ENCODE measurements at places on chromosomes 3 and 15.

DNA sequence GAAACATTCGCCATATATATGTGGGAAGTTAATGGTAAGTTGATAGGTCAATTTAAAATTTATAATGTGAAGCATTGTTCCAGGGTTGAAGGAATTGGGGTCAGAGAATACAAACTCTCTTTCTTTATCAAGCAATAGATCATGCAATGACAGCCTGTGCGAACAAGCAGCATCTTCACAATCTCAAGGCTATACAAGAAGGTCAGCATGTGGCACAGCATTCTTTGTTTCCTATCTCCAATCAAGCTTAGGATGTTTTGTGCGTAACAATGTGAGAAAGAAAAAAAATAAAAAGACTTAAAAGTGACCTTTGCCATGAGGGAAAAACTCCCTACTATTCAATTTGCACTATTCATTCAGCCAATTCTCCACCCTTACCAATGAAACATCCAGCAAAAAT, 288.1 kb upstream of the NECTIN3 start:
- no peak for DNase-seq

DNA sequence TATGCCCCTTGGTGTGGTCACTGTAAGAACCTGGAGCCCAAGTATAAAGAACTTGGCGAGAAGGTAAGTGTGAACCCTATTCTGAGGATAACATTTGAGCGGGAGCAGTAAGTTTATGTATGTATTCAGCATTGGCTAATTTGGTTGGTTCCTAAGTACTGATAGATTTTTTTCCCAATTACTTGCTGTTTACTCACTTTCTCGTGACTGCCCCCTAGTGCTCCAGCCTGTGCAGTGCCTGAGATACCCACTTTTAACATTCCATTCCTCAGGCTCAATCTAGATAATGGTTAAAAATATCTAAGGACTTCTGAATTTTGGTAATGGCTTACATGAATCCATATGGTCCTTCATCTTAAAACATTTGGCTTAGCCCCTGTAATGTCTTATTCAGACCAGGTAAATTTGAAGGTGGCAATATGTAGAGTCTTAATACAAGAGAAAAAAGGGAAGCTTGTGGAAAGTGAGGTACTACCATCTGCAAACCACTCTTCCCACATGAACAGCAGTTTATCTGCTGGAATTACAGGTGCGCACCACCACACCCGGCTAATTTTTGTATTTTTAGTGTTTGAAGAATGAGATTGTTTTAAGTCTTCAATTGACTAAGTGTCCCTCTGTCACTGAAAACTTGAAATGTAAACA, 7.1 kb downstream of the ELL3 start:
- DNase-seq = no peak

DNA sequence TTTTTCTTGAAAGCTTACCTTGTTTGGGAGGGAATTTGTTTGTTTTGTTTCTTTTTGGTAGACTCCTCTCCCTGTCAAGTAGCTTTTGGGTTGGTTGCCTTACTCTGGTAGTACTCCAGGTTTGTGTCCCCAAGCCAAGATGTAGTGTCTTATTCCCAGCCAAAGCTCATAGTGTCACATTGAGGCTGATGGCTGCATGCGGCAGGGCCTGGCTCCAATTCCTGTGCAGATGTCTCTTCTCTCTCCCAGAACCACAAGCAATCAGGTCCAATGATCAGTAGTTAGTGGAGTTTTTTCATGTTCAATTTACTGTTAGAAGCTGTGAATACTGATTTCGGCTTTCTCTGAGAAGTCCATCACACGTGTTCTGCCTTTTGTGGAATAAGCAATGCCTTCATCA, 221.1 kb upstream of the THBS1 start:
- DNase-seq = no peak

DNA sequence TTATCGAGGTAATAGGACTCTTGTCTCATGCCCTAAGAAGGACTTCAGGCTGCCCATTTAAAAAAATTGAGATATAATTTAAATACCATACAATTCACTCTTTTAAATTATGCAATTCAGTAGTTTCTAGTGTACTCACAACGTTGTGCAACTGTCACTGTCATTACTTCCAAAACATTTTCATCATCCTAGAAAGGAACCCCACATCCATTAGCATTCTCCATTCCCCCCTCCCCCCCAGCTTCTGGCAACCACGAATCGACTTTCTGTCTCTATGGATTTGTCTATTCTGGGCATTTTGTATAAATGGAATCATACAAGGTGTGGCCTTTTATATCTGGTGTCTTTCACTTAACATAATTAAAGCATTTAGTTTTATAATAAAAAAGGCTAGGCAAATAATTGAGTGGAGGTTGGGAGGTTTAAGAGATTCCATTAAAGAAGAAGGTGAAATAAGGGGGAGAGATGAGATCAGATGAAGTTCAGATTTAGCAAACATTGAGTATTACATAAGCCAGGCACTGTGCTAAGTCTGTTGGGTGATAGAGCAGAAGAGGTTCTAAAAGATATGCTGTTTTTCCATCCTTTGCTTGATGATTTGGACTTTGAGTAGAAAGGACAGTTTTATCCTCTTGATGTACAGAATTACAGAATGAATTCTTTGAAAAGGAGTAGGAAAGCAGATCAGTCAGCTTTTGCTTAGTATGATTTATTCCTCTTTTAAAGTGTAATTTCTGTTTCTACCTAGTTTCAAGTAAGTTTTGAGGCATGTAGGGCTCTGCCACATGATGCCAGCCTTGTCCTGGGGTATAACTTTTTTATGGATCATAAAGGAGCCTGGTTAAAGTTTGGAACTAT, 36.3 kb downstream of the UBE2E2 start:
- DNase-seq = no peak

DNA sequence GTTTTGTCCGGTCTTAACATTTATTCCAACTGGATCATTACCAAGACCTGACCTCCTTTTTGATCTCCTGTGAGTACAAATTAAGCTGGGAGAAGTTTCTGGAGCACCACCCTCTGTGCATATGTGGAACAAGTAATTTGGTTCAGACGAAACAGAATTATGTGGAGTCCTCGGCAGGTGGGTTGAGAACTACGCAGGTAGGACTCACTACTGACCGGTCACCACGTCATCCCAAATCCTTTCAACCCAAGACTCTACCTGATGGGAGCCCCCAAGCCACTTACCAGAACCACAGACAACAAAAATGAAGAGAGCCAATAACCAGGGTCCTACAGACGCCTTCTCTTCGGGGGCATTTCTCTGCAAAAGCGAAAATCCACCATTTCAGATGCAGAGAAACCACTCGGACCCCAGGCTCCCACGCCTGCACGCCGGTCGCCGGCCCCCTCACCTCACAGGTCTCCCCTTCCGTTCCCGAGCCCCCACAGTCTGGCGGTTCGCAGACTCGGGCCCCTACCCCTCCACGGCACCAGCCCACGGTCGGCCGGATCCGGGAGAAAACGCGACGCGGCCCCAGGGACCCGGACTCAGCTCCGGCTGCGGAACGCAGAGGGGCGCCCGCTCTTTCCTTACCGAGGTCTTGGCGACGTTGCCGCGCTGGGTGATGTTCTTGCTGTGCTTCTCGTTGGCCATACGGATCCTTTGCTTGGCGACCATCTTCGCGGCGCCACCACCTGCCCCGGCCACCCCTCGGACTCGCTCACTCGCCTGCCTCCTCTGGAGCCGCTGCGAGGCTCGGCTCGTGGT, 674 bp downstream of the SERP1 start:
- peak; percentile 27 for DNase-seq

- DNase-seq = no peak
These were observed 110.6 kb upstream of the TSPAN3 start for GRCh38 chr15:77181305-77182074.

- no peak for DNase-seq
These were observed 63.7 kb downstream of the DCLK3 start for GRCh38 chr3:36700537-36701248.

DNA sequence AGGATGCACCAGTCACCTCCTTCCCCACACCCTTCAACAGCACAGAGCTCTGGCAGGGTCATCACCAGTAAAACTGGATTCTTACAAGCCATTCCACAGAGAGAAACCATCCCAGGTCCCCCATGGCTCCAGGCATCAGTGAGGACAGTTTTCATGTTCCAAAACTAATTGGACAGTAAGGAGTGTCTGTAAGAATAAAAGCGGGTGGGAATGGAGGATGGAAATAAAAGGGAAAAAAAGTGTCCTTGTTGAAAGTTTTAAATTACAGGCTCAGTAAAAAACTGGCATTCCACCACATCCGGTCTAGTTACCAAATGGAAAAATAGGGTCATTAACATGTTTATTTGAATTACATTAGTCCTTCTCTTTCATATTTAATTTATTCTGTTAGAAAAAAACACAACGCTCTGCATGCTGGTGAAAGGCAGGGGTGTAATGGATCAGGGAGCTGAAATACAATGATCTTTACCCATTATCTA, 117.4 kb downstream of the TIGIT start:
- no peak for DNase-seq

- no peak for DNase-seq
These were observed 30.1 kb upstream of the ZNF502 start for GRCh38 chr3:44682182-44682896.

- peak; percentile 46 for DNase-seq
These were observed 10.0 kb upstream of the MBNL1 start for GRCh38 chr3:152258448-152259393.

- DNase-seq = no peak
These were observed 4.1 kb upstream of the MB21D2 start for GRCh38 chr3:192921793-192922192.

DNA sequence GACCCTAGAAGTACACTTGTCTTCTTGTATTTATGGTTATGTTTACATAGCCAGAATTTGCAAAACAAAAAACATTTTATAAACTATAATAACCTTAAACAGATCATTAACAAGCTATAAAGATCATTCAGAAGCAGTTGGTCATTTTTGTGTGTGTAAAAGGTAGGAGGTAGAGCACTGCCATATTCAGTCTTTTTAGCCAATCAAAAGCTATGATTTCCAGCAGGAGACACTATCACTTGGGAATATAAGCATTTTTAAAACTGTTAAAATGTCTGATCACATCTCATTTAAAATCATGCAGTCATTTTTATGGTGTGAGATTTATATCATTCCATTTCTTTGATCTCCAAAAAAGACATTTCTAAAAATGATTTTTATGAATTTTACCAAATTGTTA, 42.6 kb upstream of the ATP2C1 start:
- no peak for DNase-seq

GRCh38 chr3:120161902-120162301, 67.7 kb upstream of the GSK3B start:
- DNase-seq = no peak

DNA sequence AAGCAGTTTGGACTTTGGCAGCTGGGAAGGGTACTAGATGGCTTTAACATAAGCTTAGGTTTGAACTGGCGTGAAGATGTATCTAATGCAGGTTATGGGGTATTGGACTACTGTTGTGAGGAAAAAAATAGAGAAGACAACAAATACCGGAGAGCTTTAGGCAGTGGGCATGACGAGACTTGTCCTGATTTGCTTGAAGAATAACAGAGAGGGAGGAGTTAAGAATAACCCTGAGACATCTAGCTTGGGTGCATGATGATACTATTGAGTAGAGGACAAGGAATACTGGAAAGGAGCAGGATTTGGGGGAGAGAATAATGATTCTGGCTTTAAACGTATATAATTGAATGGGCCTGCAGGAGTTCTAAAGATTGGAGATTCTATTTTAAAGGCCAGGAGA, 249.5 kb upstream of the AZI2 start:
- no peak for DNase-seq

GRCh38 chr3:67437090-67437489, 217.3 kb downstream of the SUCLG2 start:
- DNase-seq = no peak

DNA sequence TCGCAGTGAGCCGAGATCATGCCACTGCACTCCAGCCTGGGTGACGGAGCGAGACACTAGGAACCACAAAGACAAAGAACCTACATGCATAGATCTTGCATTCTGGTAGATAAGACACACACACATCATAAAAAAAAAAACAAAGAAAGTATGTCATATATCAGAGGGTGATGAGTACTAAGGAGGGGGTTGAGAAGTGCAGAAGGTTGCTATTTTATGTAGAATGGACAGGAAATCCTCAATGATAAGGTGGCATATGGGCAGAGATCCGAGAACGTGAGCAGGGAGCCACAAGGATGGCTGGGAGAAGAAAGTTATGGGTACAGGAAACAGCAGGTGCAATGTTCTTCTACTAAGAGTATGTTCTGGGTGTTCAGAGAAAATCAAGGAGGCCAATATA, 118.8 kb downstream of the MEX3B start:
- no peak for DNase-seq

- DNase-seq = no peak
These were observed 20.1 kb upstream of the BCL6 start for GRCh38 chr3:187765342-187765741.

GRCh38 chr3:54874816-54875556, 52.9 kb downstream of the LRTM1 start:
- DNase-seq = no peak

DNA sequence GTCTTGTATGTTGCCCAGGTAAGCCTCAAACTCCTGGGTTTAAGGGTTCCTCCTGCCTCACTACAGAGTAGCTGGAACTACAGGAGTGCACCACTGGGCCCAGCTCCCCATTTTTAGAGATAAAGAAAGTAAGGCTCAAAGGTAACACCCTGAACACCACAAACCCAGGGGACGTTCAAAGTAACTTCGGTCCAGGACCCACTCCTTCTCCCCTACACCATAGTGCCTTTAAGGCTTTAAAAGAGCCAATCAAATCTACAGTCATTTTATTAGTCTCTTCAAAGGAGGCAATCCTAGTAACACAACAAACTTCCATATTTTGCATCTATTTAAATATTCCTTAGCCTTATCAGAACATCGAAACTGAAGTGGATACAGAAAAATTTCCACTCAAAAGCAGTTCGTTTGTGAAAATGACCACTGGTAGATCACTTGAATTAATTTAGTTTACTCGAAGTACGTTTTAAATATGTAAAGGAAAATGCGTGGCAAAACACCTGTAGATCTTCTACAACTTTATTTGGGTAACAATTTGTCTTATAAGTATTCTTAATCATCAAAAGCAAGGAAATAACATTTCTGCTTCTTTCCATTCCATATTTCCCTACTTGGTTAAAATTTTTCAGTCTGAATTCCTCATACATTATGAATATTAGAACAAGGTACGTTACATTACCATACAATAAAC, 1.8 kb downstream of the STAG1 start:
- no peak for DNase-seq

- no peak for DNase-seq
These were observed 33.7 kb downstream of the SLC2A2 start for GRCh38 chr3:170992854-170993253.

GRCh38 chr3:17967111-17967510, 224.7 kb upstream of the TBC1D5 start:
- DNase-seq = no peak

DNA sequence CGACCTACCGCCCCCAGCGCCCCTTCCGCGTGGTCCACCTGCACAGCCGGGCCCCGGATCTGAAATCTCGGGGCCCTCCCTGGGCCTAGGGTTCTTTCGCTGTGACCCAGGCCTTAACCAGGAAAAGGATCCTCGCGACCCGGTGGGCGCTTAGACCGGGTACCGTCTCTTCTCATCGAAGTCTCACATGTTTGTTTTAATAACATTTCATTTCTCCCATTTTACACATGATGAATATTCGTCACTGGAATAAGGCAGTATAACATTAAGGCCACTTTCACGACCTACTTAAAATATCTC, 277 bp upstream of the DALRD3 start:
- no peak for DNase-seq

- DNase-seq = no peak
These were observed 22.9 kb upstream of the PLXNA1 start for GRCh38 chr3:126959921-126960603.

GRCh38 chr15:58734859-58735258, 14.6 kb downstream of the ADAM10 start:
- no peak for DNase-seq

Measured in activated T-helper 1 cell treated with anti-CD3 and anti-CD28 coated beads, Interleukin-2, amount 50 U/mL, for 16 hours (primary cell).